Caudate nucleus (tissue), 63 donors: ENCODE measurements at places on chromosomes 1 and 21.

DNA sequence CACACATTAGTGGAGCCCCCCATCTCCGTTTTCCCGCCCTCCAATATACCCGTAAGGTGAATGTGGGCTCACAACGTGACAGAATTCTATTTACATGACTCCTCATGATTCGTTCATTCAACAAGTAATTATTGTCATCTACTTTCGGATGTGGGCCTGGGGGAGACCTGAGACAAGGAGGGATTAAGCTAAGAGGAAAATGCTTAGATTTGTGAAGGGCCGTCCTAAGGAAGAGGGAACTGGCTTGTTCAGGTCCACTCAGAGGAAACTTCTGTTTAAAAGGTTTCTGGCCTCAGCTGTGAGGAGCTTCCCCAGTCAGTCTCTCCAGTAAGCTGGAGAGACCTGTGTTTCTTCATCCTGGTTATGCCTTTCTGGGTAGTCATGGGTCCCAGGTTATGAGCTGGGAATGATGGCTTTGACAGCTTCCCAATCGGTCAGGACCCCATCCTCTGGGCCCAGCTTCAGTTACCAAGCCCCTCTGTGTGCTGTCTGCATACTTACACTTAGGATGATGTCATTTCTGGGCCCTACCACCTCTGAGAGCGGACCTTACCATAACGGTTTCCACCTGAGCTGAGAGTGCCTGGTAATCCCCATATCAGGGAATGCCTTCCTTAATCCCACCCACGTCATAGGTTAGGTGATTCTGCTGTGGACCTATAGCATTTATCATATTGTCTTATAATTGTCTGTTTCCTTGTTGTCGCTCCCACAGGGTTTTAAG is 687 bp upstream of the ERI3 start:
- DNase-seq = no peak

DNA sequence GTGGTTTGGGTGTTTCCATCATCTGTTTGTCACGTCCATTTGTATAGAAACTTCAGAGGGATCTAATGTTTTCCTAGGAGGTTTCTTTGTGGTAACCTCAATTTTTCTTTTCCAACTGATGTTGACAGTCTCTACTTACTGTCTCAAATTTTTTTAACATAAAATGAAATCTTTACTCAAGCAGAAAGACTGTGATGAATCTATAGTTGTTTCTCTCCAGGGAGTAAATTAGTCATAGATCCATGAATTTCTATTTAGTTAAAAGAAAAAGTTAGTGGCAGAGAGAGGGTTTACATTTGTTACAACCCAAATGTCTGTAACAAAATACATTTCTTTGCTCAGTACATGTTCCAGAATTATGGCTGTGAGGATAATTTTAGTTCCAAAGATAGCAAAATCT is 161.6 kb downstream of the DISP1 start:
- no peak for DNase-seq

DNA sequence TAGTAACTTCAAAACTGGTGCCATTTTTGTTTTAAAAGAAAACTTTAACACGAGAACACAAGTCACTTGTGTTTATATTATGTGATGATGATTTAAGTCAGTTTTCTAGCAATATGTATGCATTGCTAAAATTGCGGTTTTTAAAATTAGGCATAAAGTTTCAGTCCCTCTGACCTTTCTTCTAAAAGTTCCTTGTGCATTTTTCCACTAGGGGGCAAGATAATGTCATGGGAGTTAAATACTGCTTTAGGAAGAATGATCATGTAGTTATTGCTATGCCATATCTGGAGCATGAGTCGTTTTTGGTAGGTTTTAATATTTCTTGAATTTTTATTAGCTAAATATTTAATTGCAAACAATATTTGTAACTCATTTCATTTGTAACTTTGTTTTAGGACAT is 10.7 kb downstream of the CDC7 start:
- no peak for DNase-seq

DNA sequence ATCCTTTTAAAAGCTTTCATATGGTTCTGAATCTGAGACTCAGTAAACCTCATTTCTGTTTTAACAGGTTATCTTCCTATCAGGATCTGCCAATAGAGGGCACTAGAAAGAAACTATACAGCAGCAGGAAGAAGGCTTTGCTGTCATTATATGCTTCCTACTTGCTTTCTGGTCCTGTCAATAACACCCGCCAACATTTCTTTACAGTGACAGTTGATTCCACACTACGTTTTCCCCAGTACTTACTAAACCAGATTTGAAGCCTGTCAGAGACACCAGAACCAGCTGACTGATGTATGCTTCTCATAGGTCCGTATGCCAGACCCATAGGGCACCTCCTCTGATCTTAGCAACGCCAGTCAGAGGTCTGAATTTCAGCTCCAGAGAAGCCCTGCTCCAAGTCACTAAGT is 341.0 kb upstream of the NEGR1 start:
- DNase-seq = no peak

GRCh38 chr1:230743899-230744298 is 3.3 kb upstream of the CAPN9 start:
- DNase-seq = no peak
